ENCODE measurements at places on chromosomes 5 and 9. TPM values are rescaled to one million over a fixed set of nuclear protein-coding genes. Genes with fewer than 3 reads are reported as not detected.

GRCh38 chr9:114913656-114914055, 16.7 kb downstream of the TNFSF8 start:
- DNase-seq: no peak
- no peak overlapping the region for H3K4me3 ChIP-seq
- H3K27ac ChIP-seq: no peak overlapping the region

- H3K4me1 ChIP-seq: no peaks in the 10 kb centered on the region
- no peak overlapping the region for H3K27ac ChIP-seq
- DNase-seq: no peak
These were observed 29.3 kb downstream of the GRAMD2B start for GRCh38 chr5:126452477-126452876.

DNA sequence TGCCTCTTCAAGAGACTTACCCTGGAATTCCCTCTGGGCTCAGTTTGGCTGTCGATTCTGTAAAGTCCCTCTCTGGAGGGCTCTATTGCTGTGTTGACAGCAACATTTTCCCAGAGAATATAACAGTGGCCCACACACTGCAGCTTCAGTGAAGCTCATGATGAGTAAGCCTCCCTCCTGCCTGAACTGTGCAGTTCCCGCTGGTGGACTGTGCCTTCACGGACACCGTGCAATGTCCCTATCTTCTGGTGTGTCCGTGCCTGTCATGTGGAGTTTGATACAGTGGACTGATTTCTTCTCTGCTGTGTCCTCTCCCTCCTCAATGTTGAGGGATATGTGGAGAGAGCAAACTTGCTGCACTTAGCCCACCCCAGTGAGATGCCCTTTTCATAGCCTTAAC, 109.0 kb downstream of the NTRK2 start:
- H3K4me3 ChIP-seq: no peak overlapping the region
- H3K27me3 ChIP-seq: no peaks in the 10 kb centered on the region
- no peaks in the 10 kb centered on the region for H3K36me3 ChIP-seq
- no peak for DNase-seq
- no peaks in the 10 kb centered on the region for H3K4me1 ChIP-seq
- H3K27ac ChIP-seq: no peak overlapping the region

GRCh38 chr5:61332358-61332749, 296 bp downstream of the ZSWIM6 start:
- no peaks in the 10 kb centered on the region for H3K36me3 ChIP-seq
- peaks cover 13% of the 10 kb centered on the region for H3K4me1 ChIP-seq
- peak overlapping the region; percentile 72 for H3K27ac ChIP-seq

GRCh38 chr9:103978396-103978795, 115.7 kb upstream of the SMC2 start:
- no peaks in the 10 kb centered on the region for H3K27me3 ChIP-seq
- no peaks in the 10 kb centered on the region for H3K36me3 ChIP-seq
- H3K27ac ChIP-seq: no peak overlapping the region
- DNase-seq: no peak
- H3K4me3 ChIP-seq: no peak overlapping the region

GRCh38 chr9:131727184-131727759, 12.6 kb downstream of the RAPGEF1 start:
- peak overlapping the region; percentile 68 for H3K27ac ChIP-seq
- no peak for DNase-seq
- peaks cover 86% of the 10 kb centered on the region for H3K4me1 ChIP-seq
- H3K27me3 ChIP-seq: no peaks in the 10 kb centered on the region

GRCh38 chr5:88159591-88159990, 109.1 kb downstream of the TMEM161B start:
- H3K4me1 ChIP-seq: no peaks in the 10 kb centered on the region
- no peak for DNase-seq
- no peaks in the 10 kb centered on the region for H3K27me3 ChIP-seq
- no peak overlapping the region for H3K4me3 ChIP-seq
- no peak overlapping the region for H3K27ac ChIP-seq

DNA sequence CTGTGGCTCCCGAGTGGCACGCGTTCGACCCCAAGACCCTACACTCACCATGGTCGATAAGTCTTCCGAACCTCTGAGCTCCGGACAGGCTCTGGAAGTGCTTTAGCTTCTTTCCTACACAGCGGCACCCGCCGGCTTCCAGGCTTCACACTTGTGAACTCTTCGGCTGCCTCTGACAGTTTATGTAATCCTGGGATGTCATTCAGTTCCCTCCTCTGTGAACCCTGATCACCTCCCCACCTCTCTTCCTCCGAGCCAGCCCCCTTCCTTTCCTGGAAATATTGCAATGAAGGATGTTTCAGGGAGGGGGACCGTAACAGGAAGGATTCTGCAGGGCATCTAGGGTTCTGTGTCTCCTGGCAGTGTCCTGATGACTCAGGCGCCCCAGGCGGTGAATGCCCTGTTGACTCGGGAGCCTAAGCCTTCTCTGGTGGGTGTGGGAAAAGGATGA, at the start of gene CD14:
Gene CD14 (minus strand): TSS at position 155 of the 451 bp plus-strand sequence. CDS start 104 bp downstream, at position 51.
- peaks cover 61% of the 10 kb centered on the region for H3K4me1 ChIP-seq
- no peaks in the 10 kb centered on the region for H3K27me3 ChIP-seq
- H3K4me3 ChIP-seq: peak within 1 kb of the TSS; percentile 64
- peak within 1 kb of the TSS; percentile 94 for H3K27ac ChIP-seq
- H3K36me3 ChIP-seq: no peaks in the 10 kb centered on the region

- no peaks in the 10 kb centered on the region for H3K36me3 ChIP-seq
- H3K27ac ChIP-seq: no peak overlapping the region
- H3K4me1 ChIP-seq: no peaks in the 10 kb centered on the region
- peak overlapping the region; percentile 50 for H3K4me3 ChIP-seq
These were observed 75.3 kb upstream of the TBCA start for GRCh38 chr5:77851176-77852067.

GRCh38 chr5:41587668-41588067, 77.3 kb upstream of the PLCXD3 start:
- H3K4me1 ChIP-seq: no peaks in the 10 kb centered on the region
- no peak for DNase-seq
- H3K27ac ChIP-seq: no peak overlapping the region
- no peaks in the 10 kb centered on the region for H3K27me3 ChIP-seq
- no peaks in the 10 kb centered on the region for H3K36me3 ChIP-seq
- H3K4me3 ChIP-seq: no peak overlapping the region

GRCh38 chr5:53253421-53253871, 143.9 kb upstream of the MOCS2 start:
- DNase-seq: no peak
- no peaks in the 10 kb centered on the region for H3K36me3 ChIP-seq
- no peaks in the 10 kb centered on the region for H3K4me1 ChIP-seq
- no peak overlapping the region for H3K27ac ChIP-seq
- H3K27me3 ChIP-seq: no peaks in the 10 kb centered on the region

GRCh38 chr5:146544232-146544631, 28.2 kb upstream of the GPR151 start:
- H3K4me3 ChIP-seq: no peak overlapping the region
- no peak overlapping the region for H3K27ac ChIP-seq

The FBXL7 gene
- total RNA-seq: 12.0 TPM

The PRRX2 gene
- 5.6 TPM for total RNA-seq

The SLC34A3 gene
- 0.12 TPM for total RNA-seq

The LCP2 gene
- 110 TPM for total RNA-seq

The CARTPT gene
- not detected for total RNA-seq

The LNPEP gene
- total RNA-seq: 40.6 TPM

Data from left lung (tissue), 14 donors.